ENCODE measurements at places on chromosomes 2 and 18. TPM values are rescaled to one million over a fixed set of nuclear protein-coding genes. Genes with fewer than 3 reads are reported as not detected.

The ATOH8 gene
- total RNA-seq, result 1.9 TPM

- H3K4me1 ChIP-seq, result peaks cover 25% of the 10 kb centered on the region
- H3K27me3 ChIP-seq, result no peaks in the 10 kb centered on the region
- H3K27ac ChIP-seq, result peak overlapping the region; percentile 86
- no peaks in the 10 kb centered on the region for H3K36me3 ChIP-seq
- DNase-seq, result peak; percentile 100
Observed at GRCh38 chr2:191486584-191487320, 191.2 kb upstream of the NABP1 start.

DNA sequence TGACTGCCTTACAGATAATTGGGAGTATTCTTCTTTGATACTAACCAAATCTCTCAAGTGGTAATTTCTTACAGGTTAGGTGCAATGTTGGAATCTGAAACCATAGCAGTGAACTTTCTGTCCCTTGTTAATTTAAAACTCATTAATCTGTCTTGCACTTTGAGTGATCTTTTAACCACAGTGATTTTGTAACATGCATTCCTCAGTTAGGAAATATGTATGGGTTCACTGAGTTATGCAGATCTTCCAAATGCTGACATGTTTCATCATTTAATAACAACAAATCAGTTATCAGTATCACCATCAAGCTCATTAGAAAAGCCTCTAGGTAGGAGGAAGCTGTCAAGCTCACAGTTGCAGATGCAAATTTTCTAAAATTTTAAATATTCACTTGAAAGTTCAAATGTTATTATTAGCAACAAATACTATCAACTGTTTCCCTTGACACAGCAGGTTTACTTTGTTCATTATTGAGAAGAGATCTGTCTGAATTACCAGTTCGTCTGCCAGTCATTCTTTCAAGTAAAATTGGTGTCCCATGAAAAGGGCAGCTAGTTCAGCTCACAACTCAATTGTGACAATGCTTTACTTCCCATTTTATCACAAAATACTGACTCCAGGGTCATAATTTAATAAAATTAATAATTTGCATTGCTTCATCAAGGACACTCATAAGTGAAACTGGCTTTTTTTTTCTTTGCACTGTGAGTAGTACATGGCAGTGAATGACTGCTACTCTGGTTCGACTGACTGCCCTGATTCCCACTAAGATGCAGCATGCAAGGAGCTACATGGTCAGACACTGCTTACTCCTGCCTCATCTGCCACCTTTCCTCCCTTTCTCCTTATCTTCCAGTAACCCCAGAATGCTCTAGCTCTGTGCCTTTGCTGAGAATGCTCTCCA lies 31.6 kb downstream of the SUCLG1 start:
- peak; percentile 67 for DNase-seq
- no peak overlapping the region for H3K4me3 ChIP-seq
- no peaks in the 10 kb centered on the region for H3K27me3 ChIP-seq
- H3K27ac ChIP-seq, result no peak overlapping the region

DNA sequence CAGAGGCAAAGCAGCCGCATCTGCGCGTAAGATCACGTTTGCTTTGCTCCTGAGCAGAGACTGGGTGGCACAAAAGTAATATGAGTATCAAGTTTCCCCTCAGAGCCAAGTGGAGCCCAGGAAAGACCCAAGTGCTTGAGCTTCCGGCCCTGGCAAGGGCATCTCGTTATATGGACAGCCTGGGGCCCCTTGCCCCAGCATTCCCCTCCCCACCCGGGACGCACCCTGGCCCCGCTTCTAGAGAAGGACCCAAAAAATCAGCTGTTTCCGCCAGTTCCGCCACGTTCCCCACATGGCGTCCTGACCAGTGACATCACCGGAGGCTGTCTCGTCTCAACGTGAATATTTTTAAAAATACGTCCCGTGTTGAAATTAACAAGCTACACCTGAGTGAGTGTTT lies 135.1 kb downstream of the NFATC1 start:
- peaks cover 62% of the 10 kb centered on the region for H3K27me3 ChIP-seq
- H3K27ac ChIP-seq, result no peak overlapping the region

Data from astrocyte (in vitro differentiated cells and primary cell).